Breast epithelium (tissue), 4 donors: ENCODE measurements at places on chromosomes 6 and 20. TPM values are rescaled to one million over a fixed set of nuclear protein-coding genes. Genes with fewer than 3 reads are reported as not detected.

GRCh38 chr6:74480561-74480960 is 725.3 kb downstream of the COL12A1 start:
- no peak for DNase-seq

GRCh38 chr20:61564628-61565027 is 312.6 kb downstream of the CDH4 start:
- DNase-seq = no peak

DNA sequence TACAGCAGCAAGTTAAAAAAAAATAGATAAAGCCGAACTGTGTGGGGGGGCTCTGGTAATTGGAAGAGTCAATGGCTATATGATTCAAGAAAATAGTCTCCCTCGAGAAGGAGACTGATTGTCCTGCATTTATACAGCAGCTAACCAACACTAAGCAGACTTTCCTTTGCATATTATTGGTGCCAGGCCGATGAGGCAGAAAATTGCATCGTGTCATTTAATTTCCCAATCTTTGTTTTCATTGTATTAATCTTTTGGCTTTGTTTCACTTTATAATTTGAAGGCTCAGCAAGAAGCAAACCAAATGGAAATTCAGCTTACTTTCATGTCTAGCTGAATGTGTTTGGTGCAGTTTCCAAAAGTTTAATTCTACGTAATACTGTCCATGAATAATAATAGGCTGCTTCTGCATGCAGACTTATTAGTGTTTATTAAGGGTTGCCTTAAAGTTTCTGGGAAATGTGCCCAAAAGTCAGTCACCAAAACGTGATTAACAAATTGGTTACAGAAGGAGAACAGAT is 258.5 kb downstream of the HACE1 start:
- no peak for DNase-seq

DNA sequence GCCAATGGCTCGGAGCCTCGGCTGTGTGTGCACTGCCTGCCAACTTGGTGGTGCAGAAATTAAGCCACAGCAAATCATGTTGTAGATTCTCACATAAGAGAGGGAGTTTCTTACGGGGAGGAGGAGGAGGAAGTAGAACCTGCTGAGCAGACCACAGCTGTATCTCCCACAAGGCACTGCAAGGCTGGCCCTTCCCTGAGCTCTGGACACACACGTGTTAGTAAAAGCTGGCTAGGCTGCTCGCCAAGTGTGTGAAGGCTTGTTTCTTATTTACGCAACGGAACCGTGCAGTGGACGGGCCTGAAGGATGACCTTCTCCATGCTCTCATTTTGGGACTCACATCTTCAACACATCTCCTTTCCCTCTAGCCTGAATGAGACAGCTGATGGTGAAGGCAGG is 15.7 kb upstream of the QKI start:
- no peak for DNase-seq

DNA sequence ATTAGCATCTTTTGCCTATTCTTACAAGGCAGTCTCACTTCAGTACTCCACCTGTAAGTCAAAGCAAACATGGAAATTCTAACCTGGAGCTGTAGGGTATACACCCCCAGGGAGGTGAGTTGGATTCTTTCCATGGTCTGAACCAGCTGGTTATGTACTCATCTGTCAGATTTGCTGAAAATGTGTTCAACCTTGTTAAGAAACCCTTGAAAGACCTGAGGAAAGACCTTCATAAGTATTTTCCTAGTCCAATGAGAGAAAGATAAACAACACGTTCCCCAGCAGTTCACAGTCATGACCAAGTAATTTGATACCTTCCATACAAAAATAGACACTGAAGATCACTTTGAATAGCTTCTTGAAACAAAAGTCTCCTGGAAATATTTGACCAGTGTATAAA is 42.5 kb downstream of the ID4 start:
- DNase-seq = no peak

DNA sequence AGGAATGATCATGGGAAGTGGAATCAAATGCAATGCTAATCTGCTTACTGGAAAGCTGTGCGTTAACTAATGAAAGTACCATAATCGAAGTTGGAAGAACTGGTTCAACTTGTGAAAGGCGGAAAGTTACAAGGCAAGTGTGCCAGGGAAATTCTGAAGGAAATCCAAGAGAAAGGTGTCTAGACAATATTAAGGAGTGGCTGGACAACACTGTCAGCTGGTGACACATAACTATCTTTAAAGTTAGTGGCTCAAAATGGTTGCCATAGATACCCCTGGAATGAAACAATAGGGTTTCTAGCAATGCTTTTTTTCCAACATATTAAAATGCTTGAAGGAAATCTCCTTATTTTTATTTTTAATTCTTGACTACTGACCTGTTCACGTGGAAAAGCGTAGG is 90.4 kb downstream of the BMP2 start:
- no peak for DNase-seq

GRCh38 chr6:110682460-110682853 is 132.8 kb downstream of the CDK19 start:
- no peak for DNase-seq

- DNase-seq = no peak
Observed at GRCh38 chr6:137697267-137697938, 169.7 kb upstream of the TNFAIP3 start.

TFAP2D gene
- not detected for total RNA-seq

SYNJ2 gene
- 3.0 TPM for total RNA-seq
